Activated gamma-delta T cell treated with Interleukin-2 at 50 U/mL for 16 hours (primary cell): ENCODE measurements at places on chromosomes 5 and 9.

- no peak for DNase-seq
Observed at GRCh38 chr5:123874600-123875201, 362.7 kb downstream of the CSNK1G3 start.

DNA sequence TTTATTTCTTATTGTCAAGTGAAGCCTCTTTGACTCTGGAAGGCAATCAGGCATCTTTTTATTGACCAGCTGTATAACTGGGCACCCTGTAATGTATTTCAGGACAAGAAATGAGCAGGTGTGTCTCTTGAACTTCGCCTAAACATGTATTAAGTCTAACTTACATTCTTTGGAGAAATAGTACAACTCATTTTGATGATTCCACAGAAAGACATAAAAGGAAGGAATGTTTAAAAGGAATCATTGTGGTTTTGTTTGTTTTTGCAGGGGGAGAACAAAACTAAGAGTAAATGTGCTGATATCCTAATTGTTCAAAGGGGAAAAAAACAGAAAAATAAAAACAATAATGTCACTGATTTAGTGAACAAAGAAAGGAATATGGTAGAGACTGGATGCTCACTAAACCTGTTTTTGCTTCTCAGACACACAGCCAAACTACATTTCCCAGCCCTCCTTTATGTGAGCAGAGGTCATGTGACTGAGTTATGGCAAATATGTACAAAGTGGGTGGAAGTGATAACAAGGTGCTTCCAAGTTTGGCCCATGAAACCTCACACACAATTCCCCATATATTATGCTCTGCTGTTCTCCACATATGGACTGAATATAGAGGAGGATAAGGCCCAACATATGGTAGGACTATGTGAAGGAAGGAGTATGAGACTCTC is 150.6 kb upstream of the ACOT12 start:
- DNase-seq, result no peak

GRCh38 chr9:129569502-129570449 is 51.1 kb downstream of the C9orf50 start:
- DNase-seq, result no peak

- DNase-seq, result no peak
Observed at GRCh38 chr5:33148076-33148513, 292.7 kb upstream of the TARS1 start.

- DNase-seq, result no peak
Observed at GRCh38 chr5:169655353-169655752, 18.3 kb downstream of the DOCK2 start.

GRCh38 chr9:84556556-84556955 is 113.0 kb upstream of the NTRK2 start:
- DNase-seq, result no peak

DNA sequence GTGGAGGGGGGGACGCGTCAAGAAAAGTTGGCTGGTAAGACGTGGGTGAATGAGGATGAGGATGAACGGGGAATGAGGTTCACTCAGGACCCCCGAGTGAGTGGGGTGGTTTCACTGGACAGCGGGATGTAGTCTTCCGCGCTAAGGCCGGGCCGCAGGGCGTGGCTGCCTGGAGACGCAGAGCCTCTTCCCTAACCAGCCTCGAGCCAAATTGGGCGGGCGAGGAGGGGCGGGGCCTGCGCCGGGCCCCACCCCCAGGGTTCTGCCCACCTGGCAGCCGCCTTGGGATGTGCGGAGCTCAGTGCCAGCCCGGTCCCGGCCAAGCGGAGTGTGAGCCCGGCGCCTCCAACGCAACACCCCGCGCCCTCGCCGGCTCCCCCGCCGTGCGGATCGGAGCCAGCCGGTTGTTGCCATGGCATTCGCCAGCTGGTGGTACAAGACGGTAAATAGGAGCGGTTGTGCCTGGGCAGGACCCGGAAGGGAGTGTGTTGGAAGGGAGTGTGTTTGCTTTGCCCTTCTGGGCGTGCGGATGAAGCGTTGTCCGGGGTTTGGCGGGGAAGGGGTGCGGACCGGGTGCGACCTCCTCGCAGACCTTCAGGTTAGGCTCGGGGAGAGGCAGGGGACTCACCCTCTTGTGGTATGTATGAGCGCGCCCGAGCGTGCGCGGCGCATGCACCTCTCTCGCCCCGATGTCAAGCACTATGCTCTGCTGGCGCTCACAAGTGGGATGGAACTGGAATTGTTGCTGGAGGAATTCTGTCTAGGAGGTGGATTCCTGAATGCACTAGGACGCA is 746 bp downstream of the CAST start:
- peak; percentile 73 for DNase-seq

GRCh38 chr5:52043543-52043942 is 660.3 kb downstream of the ISL1 start:
- DNase-seq, result no peak

GRCh38 chr9:117545846-117546245 is 131.0 kb upstream of the ASTN2 start:
- no peak for DNase-seq

GRCh38 chr5:139275956-139276355 is 17.6 kb upstream of the MATR3 start:
- no peak for DNase-seq

- DNase-seq, result no peak
Observed at GRCh38 chr5:106195679-106196474, 1474.9 kb downstream of the EFNA5 start.

DNA sequence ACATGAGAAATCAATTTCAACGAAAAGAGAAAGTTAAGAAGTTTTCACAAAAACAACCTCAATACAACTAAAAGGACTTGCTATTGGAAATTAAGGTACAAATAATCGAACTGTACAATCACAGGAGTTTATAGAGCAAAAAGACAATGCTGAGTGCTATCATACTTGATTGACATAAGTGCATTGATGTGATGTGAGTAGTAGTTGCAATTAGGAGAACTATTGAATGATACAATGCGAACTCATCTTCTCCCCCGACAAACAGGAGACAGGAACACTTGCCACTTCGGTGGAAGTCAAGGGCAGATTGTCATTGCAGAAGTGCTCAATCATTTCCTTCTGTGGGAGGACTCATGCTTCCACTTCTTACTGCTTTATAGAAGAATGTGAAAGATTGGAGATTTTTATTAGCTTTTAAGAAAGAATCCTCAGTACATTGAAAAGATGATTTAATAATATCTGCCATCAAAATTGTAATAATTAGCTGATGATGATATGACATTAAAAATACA is 276.6 kb upstream of the MPDZ start:
- DNase-seq, result no peak

DNA sequence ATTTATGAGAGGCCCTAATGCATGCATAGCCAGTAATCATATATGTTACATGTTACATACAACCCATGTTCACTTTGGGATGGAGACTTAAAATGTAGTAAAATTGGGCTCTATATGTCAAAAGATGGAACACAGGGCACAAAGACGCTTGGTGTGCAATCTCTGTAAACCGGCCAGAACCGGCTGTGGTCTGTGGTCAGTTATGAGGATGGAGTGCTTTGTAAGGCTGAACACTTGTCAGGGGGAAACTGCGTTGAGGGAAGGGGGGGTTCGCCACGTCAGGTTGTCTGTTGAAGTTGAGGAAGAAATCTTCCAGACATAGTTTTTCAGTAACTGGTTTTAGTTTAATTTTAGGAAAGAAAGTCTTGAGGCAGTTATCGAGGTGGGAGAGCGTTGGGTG is 2.7 kb upstream of the CKMT2 start:
- no peak for DNase-seq

DNA sequence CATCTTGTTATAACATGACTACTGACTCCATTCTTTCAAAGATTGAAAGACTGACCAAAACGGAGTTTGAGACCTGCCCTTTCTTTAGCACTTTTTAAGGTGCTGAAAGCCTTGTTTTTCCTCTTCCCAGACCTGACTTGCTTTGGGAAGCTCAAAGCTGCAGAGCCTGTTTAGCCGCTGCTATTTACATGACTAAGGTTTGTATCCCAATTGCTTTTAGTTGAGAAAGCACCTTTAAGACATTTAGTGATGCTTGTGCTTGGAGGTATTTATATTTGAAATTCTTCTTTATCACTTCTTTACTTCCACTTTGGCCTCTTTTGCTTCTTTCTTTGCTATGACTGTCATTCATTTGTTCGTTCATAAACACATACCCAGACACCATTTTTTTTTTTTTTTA is 182.6 kb upstream of the ELL2 start:
- no peak for DNase-seq

- no peak for DNase-seq
Observed at GRCh38 chr9:79465156-79465555, 106.6 kb upstream of the TLE4 start.

DNA sequence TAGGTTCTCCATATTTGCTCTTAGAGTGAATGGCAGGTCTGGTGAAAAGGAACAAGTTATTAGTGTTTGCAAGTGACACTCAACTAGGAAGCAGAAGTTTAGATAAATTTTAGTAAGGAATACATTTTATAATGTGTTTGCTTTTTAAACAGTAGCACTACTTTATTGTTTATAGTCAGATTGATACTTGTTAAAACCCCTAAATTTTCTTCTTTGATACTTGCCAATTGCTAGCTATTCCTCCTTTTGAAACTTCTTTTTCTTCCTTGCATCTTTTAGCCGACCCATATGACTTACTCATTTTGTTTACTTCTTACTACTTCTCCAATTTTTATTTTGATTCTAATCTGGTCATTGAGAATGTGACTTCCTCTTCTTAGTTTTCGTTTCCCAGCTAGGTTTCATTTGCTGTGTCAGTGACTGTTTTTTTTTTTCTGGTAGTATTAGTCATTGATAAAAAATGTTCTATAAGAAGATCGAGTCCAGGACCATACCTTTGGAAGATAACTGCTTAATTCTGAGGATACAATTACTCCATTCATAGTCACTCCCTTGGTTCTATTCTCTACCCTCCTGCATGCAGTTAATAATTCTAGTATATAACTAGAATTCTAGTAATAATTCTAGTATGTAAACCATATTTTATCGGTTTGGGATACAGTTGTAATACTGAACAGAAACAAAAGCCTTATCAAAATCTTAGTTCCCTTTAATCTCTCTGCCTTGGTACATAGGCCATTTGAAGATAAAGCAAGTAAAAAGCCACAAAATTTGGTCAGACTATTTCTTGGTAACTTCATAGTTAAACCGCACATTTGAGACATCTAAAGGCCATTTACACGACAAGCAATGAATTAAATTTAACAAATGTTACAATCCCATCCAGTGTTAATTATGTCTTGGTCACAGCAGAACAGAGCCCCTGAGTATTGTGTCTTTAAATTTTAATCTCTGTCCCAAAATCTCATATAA is 2.8 kb upstream of the RICTOR start:
- DNase-seq, result no peak

DNA sequence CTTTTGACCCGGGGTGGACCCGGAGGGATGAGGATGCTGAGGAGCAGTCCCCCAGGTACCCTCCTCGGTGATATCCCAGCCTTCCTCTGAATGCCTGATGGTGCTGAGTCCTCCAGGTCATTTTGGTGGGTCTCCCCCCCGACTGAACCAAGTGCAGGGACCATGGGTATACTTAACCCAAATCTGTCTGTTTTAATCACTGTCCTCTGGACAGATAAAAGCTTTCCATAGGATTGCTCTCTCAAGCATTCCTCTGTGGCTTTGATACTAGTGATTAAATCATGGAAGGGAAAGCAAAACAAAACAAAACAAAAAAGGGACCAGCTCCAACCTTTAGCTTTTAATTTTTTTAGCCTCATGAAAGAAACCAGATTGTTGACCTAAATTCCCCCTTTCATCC is 26.0 kb downstream of the PAPPA start:
- DNase-seq, result no peak

GRCh38 chr9:80146466-80146865 is 574.7 kb downstream of the TLE4 start:
- no peak for DNase-seq

DNA sequence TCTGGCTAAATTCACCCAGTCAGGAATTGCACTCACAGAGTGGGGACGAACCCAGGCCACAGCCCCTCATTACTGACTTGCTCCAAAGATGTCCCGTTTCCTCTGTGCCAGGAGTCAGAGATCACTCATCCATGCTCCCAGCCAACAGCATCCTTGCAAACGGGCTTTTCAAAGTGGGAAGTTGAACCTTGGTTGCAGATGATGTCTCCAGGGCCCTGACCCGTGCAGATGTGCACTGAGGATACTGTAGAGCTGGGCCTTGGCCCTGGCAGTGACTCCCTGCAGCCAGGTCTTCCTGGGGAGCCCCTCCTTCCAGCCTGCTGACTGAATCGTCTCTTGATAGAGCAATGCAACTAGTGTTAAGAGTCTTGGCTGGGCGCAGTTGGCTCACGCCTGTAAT is 22.3 kb downstream of the TCF7 start:
- no peak for DNase-seq

GRCh38 chr5:165757791-165758190 is 2252.4 kb downstream of the MAT2B start:
- no peak for DNase-seq

DNA sequence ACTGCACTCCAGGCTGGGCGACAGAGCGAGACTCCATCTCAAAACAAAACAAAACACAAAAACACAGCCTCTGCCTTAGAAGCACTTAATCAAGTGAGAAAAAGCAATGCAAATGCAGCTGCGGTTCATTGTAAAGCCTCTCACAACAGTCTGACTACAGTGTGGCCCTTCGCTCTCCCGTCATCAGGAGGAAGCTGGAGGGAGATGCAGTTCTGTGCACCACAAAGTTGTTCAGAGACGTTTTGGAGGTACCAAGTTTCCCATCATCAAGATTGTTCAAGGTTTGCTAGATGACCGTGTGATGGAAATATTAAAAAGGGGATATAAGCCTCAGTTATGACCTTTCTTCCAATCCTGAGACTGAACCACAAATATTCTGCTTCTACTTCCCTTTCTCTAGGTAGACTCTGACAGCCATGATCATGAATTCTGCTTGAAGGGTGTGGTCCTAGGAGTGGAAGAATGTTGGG is 40.9 kb downstream of the SEC61B start:
- DNase-seq, result no peak

DNA sequence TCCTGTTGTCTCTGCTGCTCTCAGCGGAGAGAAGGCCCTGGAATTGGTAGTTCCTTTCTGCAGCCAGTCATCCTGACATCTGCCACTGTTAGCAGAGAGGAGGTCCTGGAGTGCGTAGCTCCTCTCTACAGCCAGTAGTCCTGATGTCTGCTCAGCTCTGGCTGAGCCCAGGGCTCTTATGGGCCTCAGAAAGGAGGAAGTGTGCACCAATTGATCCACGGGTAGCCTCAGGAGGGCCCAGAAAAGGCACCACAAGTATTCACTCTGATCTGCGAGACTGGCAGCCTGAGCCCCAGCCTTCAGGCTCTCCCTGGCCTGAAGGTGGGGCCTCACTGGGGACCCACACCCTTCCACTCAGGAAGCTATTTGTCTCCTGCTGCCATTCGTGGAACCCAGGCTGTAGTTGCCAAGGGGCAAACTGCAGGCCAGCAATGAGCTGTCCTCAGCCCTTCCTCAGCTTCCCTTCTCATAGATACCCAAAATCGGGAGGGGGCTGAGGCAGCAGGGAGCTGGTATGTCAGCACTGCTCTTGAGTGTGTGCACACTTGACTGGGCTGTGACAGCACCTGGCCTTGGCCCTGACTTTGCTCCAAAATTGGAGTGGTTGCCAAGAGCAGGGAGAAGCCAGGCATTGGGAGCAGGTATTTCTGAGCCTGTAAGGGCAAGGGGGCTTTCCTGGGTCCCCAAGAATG is 1049.5 kb upstream of the ACO1 start:
- no peak for DNase-seq

- DNase-seq, result no peak
Observed at GRCh38 chr5:67289763-67290521, 93.3 kb upstream of the CD180 start.
